ENCODE measurements at places on chromosomes 7 and 10.

DNA sequence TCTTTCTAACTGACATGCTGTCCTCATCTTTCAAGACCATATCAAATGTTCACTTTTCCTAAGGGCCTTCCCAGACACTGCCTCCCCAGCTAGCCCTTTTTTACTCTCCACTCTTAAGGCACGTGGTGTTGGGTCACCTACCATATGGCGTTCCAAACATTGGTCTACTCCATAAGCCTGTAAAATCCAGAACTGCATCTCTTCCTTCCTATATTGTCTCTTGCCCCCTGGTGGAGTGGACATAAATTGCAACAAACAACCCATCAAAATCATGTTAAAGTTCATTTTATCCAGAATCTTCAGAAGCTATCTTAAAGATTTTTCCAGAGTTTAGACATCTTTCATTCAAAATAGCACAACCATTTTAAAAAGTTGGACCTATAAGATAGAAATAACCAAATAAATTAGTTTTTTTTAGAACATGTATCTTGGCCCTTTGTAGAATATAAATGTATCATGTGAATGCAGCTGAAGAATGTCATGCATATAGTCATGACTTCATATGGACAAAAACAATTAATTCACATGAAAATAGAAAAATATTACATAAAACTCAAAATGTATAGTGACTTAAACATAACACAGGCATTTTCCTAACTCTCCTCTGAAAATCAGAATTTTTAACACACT is 180.6 kb upstream of the CHRM2 start:
- DNase-seq, result no peak

DNA sequence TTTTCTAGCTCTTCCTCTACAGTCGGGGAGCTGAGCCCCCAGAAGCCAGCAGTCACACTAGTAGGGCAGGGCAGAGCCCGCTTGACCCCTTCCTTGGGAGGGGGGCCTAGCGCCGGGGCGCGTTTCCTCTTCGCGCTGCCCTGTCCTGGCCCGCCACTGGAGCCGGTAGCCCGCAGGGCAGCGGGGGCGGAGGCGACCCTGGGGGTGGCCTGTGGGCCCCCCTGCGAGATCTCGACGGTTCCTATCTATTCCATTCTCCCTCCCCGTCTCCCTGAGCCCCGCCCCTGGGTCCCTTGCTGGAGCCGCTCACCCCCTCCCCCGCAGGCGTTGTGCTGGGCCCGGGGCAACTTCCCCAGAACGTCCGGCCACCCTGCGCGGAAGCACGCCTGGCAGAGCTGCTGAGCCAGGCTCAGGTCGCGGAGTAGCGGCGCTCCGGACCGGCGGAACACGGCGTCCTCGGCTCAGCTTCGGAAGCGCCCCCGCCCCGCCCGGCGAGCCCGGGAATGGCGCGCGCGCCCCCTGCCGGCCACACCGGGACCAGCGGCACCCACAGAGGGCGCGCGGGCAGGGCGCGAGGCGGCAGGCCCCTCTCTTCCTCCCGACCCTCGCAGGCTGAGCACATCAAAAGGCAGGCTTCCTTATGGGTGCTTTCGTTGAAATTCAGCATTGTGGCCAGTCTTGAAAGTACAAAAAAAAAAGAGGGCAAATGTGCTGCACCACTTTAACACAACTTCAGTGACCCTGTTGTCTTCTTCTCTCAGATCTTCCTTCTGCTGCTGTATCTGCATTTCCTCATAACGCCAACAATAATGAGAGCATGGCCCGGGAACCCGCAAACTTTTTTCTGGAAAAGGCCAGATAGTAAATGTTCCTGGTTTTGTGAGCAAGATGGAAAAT is 327.6 kb downstream of the TNS3 start:
- DNase-seq, result no peak

DNA sequence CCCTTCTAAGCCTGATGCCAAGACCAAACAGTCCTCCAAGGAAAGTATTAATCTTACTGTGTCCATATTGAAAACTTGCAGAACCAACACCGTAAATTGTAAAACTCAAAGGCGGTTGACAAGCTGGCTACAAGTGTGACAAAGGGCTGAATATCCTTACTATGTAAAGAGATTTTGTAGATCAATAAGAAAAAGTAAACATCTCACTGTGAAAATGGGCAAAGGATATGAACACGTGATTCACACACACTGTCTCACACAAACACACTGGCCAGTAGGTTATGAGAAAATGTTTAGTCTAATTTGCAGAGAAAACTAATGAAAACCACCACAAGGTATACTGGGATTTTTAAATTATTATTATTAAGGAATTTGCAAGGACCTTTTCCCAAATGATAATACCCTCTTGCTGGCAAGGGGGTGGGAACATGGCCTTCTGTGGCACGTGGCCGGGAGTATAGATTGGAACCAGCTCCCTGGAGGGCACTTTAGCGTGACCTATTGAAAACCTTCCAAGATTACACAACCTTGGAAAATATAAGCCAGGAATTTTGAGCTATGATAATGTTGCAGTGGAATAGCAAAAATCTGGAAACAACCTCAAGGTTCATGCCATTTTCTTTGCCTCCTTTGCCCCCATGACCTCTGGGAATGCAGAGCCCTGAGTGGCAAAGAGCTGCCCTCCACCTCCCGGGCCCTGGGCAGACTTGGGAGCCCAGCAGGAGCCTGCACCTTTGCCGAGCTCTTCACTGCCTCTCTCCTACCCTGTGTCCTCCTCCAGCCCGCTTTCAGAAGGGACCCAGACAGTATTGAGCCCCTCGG is 26.2 kb upstream of the SLC29A3 start:
- no peak for DNase-seq

- no peak for DNase-seq
Measured at GRCh38 chr10:79947787-79948424, 999 bp downstream of the SFTPD start.

GRCh38 chr10:119659951-119660350 is 8.8 kb downstream of the BAG3 start:
- no peak for DNase-seq

- DNase-seq, result no peak
Measured at GRCh38 chr10:105800641-105801040, 1159.6 kb downstream of the SORCS3 start.

GRCh38 chr10:47016564-47016963 is 105.3 kb downstream of the PTPN20 start:
- no peak for DNase-seq

DNA sequence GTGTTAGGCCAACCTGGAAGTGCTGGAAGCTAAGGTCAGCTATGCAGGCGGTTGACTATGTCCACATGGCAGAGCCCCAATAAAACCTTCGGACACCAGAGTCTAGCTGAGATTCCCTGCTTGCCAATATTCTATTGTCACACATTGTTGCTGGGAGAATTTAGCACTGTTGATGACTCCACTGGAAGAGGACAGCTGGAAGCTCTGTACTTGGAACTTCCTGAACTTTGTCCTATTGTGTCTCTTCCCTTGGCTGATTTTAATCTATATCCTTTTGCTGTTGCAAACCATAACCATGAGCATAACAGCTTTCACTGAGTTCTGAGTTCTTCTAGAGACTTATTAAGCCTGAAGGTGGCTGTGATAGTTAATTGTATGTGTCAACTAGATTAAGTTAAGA is 12.0 kb downstream of the XRCC2 start:
- DNase-seq, result no peak

Measured in fibroblast of skin of left biceps (primary cell).